NCI-H510A treated with DMSO at 0.1 percent for 48 hours (cell line): ENCODE measurements at places on chromosomes 4 and X.

DNA sequence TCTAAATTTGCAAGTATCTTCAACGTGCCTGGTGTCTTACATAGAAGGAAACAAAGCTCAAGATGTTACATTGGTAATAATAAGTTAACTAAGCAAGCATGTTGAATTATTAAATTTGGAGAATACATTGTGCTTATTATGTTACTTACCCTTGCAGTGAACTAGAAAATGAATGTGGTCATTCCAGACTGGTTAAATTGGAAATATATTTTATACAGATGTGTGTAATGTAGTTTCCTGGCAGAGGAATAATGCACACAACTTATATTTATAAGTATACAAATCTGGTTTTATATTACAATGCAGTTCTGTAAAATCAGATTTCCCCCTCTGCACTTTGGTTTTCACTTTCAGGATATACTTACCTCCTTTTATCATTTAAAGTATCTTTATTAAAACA is 159.9 kb upstream of the SLIT2 start:
- no peak for DNase-seq

DNA sequence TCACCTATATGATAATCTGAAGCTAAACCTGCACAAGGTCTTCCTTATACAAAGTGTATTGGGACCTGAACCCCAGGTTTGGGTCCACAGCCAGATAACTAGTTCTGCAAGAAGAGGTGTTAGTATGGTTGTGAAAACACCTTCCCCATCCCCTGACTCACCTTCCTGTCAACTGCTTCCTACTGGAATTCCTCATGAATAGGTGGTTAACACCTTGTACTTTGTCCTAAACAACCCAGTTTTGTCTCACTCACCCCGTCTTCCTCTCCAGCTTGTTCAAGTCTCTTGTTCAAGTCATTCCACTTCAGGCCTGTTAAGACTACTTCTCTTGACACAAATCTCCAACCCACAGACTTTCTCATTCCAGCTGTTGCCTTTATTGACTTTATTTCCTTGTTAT is 45.5 kb downstream of the CCNG2 start:
- no peak for DNase-seq

DNA sequence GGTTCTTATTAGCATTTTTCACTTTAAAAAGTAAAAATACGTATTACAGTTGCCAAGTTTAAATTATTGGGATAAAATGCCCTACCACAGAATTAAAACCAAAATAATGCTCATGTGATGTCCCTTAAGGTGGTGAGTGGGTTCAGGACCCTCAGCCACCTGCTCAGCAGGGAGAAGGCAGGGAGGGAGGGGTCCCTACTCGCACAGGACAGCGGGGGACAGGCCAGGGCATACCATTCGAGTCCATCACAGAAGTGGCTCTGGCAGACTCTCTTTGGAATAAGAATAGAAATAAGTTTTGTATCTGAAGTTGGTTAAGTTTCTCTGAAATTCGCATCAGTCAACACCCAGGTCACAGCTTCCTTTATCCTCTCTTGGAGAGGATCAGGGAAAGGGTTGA is 37.7 kb downstream of the NOP14 start:
- no peak for DNase-seq

DNA sequence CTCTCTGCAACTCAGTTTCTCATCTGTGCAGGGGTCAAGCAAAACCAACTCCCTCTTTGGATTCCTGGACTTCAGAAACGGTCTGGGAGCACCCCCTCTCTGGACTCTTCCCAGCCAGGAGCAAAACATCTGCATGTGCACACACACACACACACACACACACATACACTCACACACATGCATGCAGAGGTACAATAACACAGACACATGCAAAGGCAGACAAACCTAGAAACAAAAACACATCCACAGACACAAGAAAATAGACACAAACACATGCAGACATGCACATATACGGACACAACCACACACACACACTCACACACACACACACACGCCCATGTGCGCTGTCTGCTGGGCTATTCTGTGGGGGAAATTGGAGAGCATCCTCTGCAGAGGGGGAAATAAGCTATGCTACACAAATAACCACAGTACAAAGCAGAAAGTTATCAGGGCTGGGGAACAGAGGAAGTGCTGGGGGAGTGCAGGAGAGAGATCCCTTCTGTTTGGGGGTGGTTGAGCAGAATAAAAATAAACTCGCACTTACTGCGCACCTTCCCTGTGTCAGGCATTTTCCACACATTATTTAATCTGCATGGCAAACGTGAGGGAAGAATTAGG is 19.9 kb downstream of the IQSEC2 start:
- DNase-seq, result no peak

DNA sequence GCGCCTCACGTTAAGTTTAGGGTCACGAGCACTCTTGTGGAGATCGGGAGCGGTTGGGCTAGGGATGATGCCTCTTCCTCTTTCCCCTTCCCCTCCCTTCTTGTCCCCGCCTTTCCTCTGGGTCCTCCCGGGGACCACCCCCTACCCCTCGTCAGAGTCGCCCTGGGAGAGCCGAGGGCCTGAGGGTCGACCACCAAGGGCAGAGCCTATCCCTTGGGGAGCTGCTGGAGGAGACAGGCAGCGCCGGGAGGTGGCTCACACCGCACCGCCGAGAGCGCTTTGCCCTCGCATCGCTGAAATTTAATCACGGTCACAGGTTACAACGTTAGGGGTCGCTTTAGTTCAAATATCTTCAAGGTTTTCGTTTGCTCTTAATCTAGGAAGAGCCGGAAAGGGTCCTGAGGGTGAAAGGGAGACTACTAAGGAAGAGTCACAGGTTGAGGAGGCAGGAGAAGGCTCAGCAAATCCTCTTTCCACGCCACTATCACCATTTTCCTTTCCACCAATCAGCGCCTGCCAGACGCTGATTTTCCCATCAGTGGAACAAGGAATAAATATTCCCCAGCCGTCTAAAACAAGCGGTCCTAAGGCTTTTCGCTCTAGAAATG is 528 bp upstream of the SNCA start:
- peak; percentile 80 for DNase-seq

DNA sequence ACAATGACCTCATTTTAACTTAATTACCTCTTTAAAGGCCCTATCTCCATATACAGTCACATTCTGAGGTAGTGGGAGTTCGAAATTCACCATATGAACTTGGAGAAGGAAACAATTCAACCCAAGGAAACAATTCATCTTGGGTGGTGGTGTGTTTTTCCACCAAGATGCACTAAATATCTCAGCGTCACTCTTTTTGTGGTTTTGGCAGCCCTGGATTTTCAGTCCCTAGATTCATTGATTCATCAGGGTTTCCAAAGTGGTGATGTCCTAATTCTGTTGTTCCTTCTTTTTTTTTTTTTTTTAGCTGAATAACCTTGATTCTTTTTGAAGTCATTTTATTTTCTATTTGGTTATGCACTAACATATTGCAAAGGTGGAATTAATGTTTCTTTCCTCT is 162.6 kb upstream of the RAPGEF2 start:
- DNase-seq, result no peak

GRCh38 chrX:54444752-54445151 is 4.5 kb downstream of the TSR2 start:
- DNase-seq, result no peak

DNA sequence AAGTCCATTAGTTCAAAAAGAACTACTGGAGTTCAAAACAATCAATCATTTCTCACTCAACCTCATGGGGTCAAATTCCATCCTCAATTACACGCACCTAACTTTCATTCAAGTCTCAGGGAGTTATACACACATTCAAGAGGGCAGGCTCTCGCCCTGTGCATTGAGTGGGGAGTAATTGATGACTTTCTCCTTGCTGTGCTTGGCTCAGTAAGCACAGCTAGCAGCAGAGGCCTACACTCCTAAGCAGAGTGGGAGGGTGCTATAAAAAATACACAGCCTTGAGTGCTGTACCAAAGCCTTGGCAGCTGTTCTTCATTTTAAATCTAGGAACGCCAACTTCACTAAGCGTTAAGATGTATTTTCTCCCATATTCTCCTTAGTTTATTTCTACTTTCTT is 958.3 kb upstream of the ADGRL3 start:
- DNase-seq, result peak; percentile 8

- no peak for DNase-seq
Observed at GRCh38 chrX:15838017-15838416, 16.6 kb downstream of the AP1S2 start.

- no peak for DNase-seq
Observed at GRCh38 chrX:101429934-101430333, 21.9 kb downstream of the HNRNPH2 start.

DNA sequence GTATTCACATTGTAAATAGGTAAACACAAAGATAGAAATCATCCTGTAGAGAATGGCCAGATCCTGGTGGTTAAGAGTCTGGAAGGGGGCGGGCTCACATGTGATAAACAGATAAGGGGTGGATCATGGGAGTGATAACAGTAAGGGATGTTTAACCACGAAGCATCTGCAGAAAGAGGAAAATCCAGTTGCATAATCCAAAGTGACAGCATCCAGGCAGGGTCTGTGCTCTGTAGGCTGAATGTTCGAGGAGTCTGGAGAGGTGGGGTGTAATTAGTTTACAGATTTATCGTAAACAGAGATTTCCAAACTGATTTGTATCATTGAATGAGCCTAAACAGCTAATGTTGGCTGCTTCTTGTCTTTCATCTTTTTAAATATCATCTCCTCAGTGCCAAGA is 1009.8 kb upstream of the SLIT2 start:
- no peak for DNase-seq

DNA sequence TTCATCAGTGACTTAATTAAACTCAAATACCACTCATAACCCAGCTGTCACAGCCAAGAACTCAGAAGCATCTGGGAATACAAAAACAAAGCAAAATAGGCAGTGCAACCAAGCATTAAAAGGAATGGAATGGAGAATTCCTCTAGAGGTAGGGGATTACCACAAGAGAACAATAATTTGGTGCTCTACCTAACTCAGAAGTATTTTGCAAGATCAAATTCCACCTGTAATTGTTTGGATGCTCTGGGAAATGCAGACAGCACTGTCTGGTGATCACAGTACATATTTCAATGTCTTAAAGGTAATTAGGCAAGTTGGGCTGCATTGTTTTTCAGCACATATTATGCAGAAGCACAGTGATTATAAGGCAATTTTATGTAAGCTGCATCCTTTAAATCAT is 547.5 kb downstream of the TRAM1L1 start:
- no peak for DNase-seq

DNA sequence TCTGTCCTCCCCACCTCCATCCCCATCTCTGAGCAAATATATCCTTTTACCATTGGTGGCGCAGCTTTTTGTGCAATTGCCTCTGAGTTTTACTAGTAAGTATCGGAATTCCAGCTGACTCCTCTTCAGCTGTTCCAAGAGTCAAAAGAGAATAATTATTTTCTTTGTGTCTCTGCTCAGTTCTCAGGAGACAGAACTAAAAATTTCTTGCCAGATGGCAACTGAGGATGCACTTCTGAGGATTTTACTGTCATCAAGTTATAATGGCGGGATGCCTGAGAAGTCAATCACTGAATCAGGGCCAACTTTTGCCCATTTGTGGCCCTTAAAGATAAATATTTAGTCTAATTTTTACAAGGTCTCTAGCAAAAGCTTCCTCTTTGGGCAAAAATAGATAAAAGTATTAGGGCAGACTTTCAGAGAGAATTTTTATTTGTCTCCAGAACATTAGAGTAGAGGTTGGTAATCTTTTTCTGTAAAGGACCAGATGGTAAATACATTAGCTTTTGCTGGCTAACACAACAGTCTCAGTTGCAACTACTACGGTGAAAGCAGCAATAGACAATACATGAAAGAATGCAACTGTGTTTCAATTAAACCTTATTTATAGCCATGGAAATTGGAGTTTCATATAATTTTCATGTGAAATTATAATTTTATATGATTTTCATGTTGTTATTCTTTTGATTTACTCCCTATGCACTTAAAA is 15.6 kb upstream of the ADGRA3 start:
- no peak for DNase-seq

GRCh38 chr4:109990261-109991257 is 77.9 kb downstream of the EGF start:
- no peak for DNase-seq

- DNase-seq, result no peak
Observed at GRCh38 chr4:181307824-181308223, 935.4 kb upstream of the TENM3 start.

GRCh38 chrX:68461093-68461492 is 27.8 kb upstream of the OPHN1 start:
- DNase-seq, result no peak

- no peak for DNase-seq
Observed at GRCh38 chr4:55181010-55182005, 55.9 kb upstream of the KDR start.

- DNase-seq, result no peak
Observed at GRCh38 chrX:148867596-148867995, 367.2 kb downstream of the AFF2 start.

DNA sequence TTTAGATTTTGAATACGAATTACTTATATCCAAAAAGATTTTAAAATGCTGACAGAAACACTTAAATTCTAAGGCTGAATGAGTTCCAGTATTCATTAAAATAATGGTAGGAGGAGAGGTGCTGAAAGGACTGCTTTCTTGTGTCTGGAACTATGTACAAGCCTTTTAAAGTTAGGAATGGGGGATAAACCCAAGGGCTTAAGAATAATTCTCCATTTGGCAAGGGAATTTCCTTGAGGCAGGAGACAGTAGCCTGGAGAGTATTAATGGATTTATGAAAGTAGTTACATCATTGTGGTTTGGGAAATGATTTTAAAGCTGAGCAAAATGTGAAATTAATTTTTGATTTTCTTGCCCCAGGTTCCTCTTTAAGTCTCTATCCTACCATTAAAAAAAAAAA is 266.5 kb upstream of the KCNIP4 start:
- DNase-seq, result no peak

- no peak for DNase-seq
Observed at GRCh38 chr4:177321647-177322046, 12.0 kb downstream of the NEIL3 start.

DNA sequence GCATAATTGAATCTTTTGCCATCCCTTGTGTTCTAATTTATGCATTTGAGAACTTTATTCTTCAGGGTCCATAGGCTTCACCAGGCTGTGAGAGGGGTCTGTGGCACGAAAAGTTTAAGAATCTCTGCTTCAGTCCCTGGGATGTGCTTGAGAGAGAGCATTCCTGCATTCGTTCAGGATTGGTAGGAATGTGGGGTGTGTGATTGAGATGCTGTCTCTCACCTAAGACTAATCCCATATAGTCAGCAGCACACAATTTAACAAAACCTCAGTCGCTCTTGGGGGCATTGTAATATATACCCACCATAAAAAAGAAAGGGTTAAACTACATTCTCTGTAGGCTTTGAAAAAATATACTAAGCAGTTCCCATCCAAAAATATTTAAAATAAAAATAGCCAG is 41.7 kb downstream of the PTTG2 start:
- DNase-seq, result no peak

DNA sequence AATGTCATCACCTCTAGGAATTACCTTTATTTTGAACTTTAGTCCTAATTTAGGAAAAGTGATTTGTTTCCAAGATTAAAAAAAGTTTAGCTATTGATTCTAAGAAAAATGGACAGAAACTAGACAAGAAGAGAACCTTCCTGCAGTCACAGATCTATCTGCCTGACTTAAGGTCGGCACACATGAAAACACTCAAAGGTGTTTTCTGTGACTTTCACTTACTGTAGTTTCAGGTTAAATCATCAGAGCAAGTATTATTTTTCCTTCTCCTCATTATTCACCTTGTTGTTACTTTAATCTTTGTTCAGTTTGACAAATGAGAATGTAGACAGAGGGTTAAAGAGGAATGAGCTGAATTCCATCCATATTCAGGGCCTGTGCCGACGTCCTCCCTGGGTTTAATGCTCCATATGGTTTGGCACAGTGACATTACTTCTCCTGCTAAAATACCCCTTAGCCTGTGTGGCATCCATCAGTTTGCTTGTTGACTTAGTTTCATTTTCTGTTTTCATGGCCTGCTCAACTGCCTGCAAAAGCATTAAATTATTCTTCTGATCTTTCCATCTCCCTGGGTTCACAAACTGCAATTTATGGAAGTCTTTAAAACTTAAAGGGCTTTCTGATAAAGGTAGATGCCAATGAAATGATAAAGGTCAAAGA is 352.7 kb downstream of the NKX6-1 start:
- DNase-seq, result no peak
